ENCODE measurements at places on chromosomes 6 and 20.

DNA sequence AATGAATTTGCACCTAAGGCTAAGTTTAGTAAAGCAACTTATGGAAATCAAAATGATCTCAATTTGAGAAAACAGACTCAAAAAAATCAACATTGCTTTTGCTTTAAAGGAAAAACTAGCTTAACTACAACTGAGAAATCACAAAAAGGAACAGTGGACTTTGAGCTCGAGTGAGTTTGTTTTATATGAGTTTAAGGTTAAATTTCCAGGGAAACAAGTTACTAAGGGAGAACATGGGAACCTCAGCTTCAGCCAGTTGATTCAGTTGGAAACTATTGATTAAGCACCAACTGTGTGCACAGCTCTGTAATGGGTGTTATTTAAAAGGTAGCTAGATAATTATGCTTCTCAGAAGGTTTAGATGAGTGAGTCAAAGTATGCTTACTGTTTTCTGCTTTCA is 85.7 kb downstream of the TBC1D7 start:
- DNase-seq = no peak
- H3K4me1 ChIP-seq = no peaks in the 10 kb centered on the region
- no peak overlapping the region for H3K4me3 ChIP-seq

GRCh38 chr6:144364782-144365181 is 79.6 kb downstream of the UTRN start:
- H3K36me3 ChIP-seq = peaks cover 3% of the 10 kb centered on the region
- no peak overlapping the region for H3K4me3 ChIP-seq
- H3K4me1 ChIP-seq = peaks cover 7% of the 10 kb centered on the region
- no peak for DNase-seq

DNA sequence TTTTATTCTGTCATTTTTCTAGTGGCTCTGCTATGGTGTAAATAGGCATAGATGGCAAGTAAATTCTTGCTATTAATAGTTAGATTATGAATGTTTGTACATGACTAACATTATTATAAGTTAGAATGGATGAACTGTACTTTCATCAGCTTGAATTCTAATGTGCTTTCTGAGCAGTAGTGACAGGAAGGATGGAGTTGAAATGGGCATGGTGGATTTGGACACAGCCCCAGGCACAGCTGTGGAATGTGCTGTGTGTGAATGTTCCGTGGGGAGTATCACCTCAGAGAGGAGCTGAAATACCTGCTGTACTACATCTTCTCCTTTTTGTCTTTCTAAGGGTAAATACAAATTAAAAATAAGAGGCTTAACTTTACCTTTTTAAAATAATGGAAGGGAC is 66.8 kb downstream of the FBXO5 start:
- H3K4me3 ChIP-seq = no peak overlapping the region
- H3K27me3 ChIP-seq = peaks cover 12% of the 10 kb centered on the region

GRCh38 chr6:54244430-54244829 is 63.8 kb upstream of the TINAG start:
- no peaks in the 10 kb centered on the region for H3K27me3 ChIP-seq
- H3K4me1 ChIP-seq = peaks cover 12% of the 10 kb centered on the region
- H3K36me3 ChIP-seq = no peaks in the 10 kb centered on the region
- H3K4me3 ChIP-seq = no peak overlapping the region
- H3K27ac ChIP-seq = no peak overlapping the region

DNA sequence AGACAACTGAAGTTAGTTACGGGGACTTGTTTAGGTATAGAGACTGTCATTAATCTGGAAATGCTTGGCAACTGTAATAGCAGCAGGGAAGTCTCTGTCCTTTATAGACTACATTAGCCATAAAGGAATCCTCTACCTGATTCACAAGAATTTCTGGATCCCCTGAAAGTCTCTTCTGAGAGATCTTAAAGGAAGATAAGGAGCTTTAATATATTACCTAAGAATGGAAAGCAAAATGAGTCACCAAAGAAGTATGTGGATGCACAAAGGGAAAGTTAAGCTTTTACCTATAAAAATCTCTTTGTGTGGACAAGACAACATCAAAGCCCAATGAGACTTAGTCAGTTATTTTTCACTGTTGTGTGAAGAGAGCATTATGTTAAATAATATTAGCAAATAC is 92.2 kb upstream of the RSPO3 start:
- no peak for DNase-seq
- no peak overlapping the region for H3K4me3 ChIP-seq
- no peaks in the 10 kb centered on the region for H3K27me3 ChIP-seq
- H3K36me3 ChIP-seq = peaks cover 9% of the 10 kb centered on the region

- H3K36me3 ChIP-seq = no peaks in the 10 kb centered on the region
- no peak overlapping the region for H3K27ac ChIP-seq
- H3K27me3 ChIP-seq = no peaks in the 10 kb centered on the region
- H3K4me3 ChIP-seq = no peak overlapping the region
- DNase-seq = no peak
These were observed 36.8 kb upstream of the GSTA3 start for GRCh38 chr6:52946306-52946705.

- no peaks in the 10 kb centered on the region for H3K4me1 ChIP-seq
- no peak overlapping the region for H3K4me3 ChIP-seq
- no peak for DNase-seq
- peaks cover 46% of the 10 kb centered on the region for H3K36me3 ChIP-seq
- H3K27ac ChIP-seq = no peak overlapping the region
These were observed 48.4 kb upstream of the SLC35D3 start for GRCh38 chr6:136873748-136874147.

GRCh38 chr6:63529498-63529897 is 42.8 kb upstream of the LOC128125822 start:
- peaks cover 18% of the 10 kb centered on the region for H3K4me1 ChIP-seq
- H3K27me3 ChIP-seq = no peaks in the 10 kb centered on the region
- DNase-seq = no peak
- no peaks in the 10 kb centered on the region for H3K36me3 ChIP-seq
- no peak overlapping the region for H3K27ac ChIP-seq

DNA sequence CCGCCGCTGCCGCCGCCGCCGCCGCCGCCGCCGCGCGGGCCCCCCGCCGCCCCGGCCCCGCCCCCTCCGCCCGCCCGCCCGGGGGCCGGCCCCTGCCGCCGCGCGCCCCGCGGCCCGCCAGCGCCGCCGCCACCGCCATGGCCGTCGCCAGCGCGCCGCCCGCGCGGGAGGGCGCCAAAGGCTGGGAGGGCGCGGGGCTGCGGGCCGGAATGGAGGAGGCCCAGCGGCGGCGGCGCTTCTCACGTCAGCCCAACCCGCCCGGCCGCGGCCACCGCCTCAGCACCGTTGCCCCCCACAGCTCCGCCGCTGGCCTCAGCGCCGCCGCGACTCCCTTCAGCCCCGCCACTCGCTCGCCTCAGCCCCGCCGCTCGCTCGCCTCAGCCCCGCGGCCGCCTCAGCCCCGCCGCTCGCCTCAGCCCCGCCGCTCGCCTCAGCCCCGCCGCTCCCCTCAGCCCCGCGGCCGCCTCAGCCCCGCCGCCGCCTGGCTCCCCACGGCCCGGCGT is 258 bp downstream of the PHF10 start:
- no peaks in the 10 kb centered on the region for H3K36me3 ChIP-seq
- DNase-seq = peak; percentile 33
- peaks cover 53% of the 10 kb centered on the region for H3K4me1 ChIP-seq

GRCh38 chr20:36235892-36236785 is at the start of gene AAR2:
AAR2 (plus strand) TSS chr20:36236478; CDS start chr20:36239869, 3,391 bp downstream.
- peak within 1 kb of the TSS; percentile 96 for H3K4me3 ChIP-seq
- peaks cover 6% of the 10 kb centered on the region for H3K36me3 ChIP-seq
- H3K27me3 ChIP-seq = no peaks in the 10 kb centered on the region
- peak; percentile 42 for DNase-seq
- peaks cover 16% of the 10 kb centered on the region for H3K4me1 ChIP-seq
- H3K27ac ChIP-seq = peak within 1 kb of the TSS; percentile 98

GRCh38 chr6:163962627-163963117 is 548.2 kb downstream of the QKI start:
- H3K4me1 ChIP-seq = peaks cover 34% of the 10 kb centered on the region
- H3K27ac ChIP-seq = no peak overlapping the region
- no peak overlapping the region for H3K4me3 ChIP-seq
- H3K27me3 ChIP-seq = peaks cover 17% of the 10 kb centered on the region

GRCh38 chr6:36717871-36718540 is 20.4 kb downstream of the RAB44 start:
- DNase-seq = no peak
- H3K36me3 ChIP-seq = no peaks in the 10 kb centered on the region
- H3K4me3 ChIP-seq = no peak overlapping the region
- no peak overlapping the region for H3K27ac ChIP-seq
- H3K4me1 ChIP-seq = no peaks in the 10 kb centered on the region

- H3K27ac ChIP-seq = no peak overlapping the region
- DNase-seq = no peak
- no peak overlapping the region for H3K4me3 ChIP-seq
These were observed 85.4 kb downstream of the SLX4IP start for GRCh38 chr20:10520528-10520927.

DNA sequence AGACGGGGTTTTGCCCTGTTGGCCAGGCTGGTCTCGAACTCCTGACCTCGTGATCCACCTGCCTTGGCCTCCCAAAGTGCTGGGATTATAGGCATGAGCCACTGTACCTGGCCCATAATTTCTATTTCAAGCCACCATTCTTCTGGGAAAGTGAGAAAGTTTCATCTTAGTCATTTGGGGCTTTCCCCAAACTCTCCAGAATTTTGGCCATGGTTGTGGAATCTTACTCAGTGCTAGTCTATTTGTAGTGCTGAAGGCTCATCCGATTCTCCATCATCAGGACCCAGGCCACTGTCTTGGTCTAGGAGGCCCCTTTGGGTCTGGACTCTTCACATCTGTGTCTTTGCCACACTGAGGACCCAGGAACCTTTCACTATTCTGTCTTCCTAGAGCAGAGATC is 164.9 kb downstream of the EYA2 start:
- no peak overlapping the region for H3K27ac ChIP-seq
- H3K36me3 ChIP-seq = peaks cover 3% of the 10 kb centered on the region
- no peak for DNase-seq
- H3K4me3 ChIP-seq = no peak overlapping the region

GRCh38 chr6:123663436-123663835 is 26.7 kb upstream of the TRDN start:
- H3K4me1 ChIP-seq = peaks cover 6% of the 10 kb centered on the region
- no peaks in the 10 kb centered on the region for H3K27me3 ChIP-seq
- no peak overlapping the region for H3K27ac ChIP-seq
- DNase-seq = no peak
- H3K36me3 ChIP-seq = no peaks in the 10 kb centered on the region

- no peaks in the 10 kb centered on the region for H3K36me3 ChIP-seq
- peaks cover 66% of the 10 kb centered on the region for H3K4me1 ChIP-seq
- DNase-seq = no peak
- H3K27me3 ChIP-seq = no peaks in the 10 kb centered on the region
These were observed 77.8 kb upstream of the FRMD1 start for GRCh38 chr6:168156742-168157265.

DNA sequence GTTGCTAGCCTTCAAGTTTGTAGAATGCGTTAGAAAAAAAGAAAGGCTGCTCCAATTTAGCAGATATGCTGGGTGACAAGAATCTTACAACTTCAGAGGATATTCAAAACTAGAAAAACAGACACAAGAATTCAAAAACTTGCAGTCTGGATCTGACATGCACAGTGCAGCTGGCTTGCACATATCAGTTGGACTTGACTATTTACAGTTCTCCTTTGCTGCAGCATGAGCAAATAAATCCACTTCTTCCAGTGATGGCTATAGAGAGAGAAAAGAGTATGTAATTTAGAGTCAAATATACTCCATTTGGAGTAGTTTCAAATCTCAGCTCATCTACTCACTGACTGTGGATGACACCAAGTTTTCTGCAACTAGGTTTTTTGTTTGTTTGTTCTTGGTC is 247.0 kb downstream of the RIMS1 start:
- H3K4me3 ChIP-seq = no peak overlapping the region
- no peaks in the 10 kb centered on the region for H3K27me3 ChIP-seq
- no peaks in the 10 kb centered on the region for H3K36me3 ChIP-seq
- H3K4me1 ChIP-seq = peaks cover 14% of the 10 kb centered on the region
- DNase-seq = no peak

DNA sequence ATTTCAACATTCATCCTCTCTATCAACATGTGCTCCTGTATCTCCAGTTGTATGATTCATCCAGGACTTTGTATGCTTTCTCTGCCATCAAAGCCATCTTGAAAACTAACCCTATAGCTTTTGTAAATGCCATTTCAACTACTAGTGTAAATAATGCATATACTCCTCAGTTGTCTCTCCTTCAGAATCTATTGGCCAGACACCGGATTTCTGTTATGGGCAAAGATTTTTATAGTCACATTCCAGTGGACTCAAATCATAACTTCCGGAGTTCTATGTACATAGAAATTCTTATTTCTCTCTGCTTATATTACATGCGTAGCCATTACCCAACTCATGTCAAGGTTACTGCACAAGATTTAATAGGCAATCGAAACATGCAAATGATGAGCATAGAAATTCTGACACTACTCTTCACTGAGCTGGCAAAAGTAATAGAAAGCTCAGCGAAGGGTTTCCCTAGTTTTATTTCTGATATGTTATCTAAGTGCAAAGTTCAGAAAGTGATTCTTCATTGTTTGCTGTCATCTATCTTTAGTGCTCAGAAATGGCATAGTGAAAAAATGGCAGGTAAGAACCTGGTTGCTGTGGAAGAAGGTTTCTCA is 54.8 kb downstream of the PGM3 start:
- H3K4me3 ChIP-seq = no peak overlapping the region
- DNase-seq = no peak
- H3K4me1 ChIP-seq = no peaks in the 10 kb centered on the region
- peaks cover 33% of the 10 kb centered on the region for H3K36me3 ChIP-seq

GRCh38 chr20:53926428-53927028 is 143.9 kb downstream of the BCAS1 start:
- no peak overlapping the region for H3K4me3 ChIP-seq
- DNase-seq = no peak
- H3K27me3 ChIP-seq = no peaks in the 10 kb centered on the region

- peaks cover 9% of the 10 kb centered on the region for H3K36me3 ChIP-seq
- H3K27ac ChIP-seq = no peak overlapping the region
- no peak for DNase-seq
These were observed 3.2 kb upstream of the DYNLRB1 start for GRCh38 chr20:34512955-34513419.

- H3K4me3 ChIP-seq = peak overlapping the region; percentile 95
- H3K27ac ChIP-seq = peak overlapping the region; percentile 99
- H3K4me1 ChIP-seq = peaks cover 18% of the 10 kb centered on the region
These were observed 320 bp downstream of the GSTA4 start for GRCh38 chr6:52994839-52995088.

GRCh38 chr6:39530201-39530759 is 194.9 kb downstream of the KIF6 start:
- H3K4me3 ChIP-seq = no peak overlapping the region
- H3K36me3 ChIP-seq = peaks cover 4% of the 10 kb centered on the region
- no peak for DNase-seq
- peaks cover 7% of the 10 kb centered on the region for H3K27me3 ChIP-seq

GRCh38 chr20:32648761-32649650 is 24.7 kb downstream of the C20orf203 start:
- no peak overlapping the region for H3K4me3 ChIP-seq
- H3K27ac ChIP-seq = no peak overlapping the region
- H3K27me3 ChIP-seq = no peaks in the 10 kb centered on the region

GRCh38 chr20:9352739-9353138 is 161.7 kb upstream of the LAMP5 start:
- no peak overlapping the region for H3K27ac ChIP-seq
- H3K4me1 ChIP-seq = peaks cover 3% of the 10 kb centered on the region
- no peaks in the 10 kb centered on the region for H3K27me3 ChIP-seq
- no peak overlapping the region for H3K4me3 ChIP-seq
- no peaks in the 10 kb centered on the region for H3K36me3 ChIP-seq

- DNase-seq = peak; percentile 99
- peaks cover 5% of the 10 kb centered on the region for H3K36me3 ChIP-seq
- peak overlapping the region; percentile 98 for H3K4me3 ChIP-seq
- H3K27ac ChIP-seq = peak overlapping the region; percentile 100
These were observed 1.9 kb upstream of the C6orf62 start for GRCh38 chr6:24720604-24721460.

- H3K4me1 ChIP-seq = no peaks in the 10 kb centered on the region
- no peak for DNase-seq
- H3K27ac ChIP-seq = no peak overlapping the region
- H3K36me3 ChIP-seq = no peaks in the 10 kb centered on the region
These were observed 115.5 kb downstream of the SOD2 start for GRCh38 chr6:159577564-159577963.

Measured in mesothelial cell of epicardium (in vitro differentiated cells).